ENCODE measurements at places on chromosomes 3 and 15.

DNA sequence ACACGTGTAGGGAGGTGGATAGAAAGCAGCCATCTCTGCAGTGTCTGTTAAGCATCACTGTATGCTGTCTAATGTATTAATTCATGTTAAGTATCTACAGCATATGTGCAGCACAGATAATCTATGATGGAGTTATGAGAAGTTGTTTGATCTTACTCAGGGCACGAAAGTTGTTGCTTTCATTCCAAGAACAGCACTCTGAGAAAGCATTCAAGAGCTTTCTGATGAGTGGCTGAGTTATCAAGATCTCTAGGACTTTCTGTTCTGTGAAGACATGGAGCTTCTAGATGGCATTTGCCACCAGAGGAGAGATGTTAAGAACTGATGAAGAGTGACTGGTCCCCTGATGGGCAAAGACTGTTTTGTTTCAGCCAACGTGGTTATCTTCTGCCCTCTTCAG is 22.6 kb upstream of the TPRG1 start:
- DNase-seq: no peak

DNA sequence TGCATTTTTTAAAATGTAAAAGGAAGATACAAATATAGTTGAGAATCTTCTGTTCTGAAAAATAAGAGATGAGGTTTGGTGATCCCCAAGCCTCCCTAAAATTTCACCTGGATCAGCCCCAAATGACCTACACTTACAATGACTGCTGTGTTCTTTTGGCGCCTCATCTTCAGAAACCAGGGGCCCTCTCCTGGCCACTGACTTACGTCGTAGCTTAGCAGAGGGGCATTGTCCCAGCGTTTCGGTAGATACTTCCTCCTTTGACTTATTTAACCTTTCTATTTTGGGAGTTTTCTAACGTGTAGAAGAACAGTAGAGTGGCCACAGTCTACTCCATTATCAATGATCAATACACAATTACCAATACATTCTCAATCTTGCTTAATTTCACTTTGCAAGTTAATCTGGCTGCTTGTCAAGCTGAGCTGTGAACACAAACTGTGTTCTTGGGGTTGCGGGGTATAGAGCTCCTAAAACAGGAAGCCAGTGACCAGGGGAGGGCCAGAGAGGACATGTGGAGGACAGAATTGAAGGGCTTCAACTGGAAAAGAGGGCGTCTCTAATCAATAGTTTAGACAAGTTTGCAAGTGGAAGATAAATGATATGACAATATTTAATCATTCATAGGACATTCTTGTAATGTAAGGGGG is 419.5 kb downstream of the LPP start:
- DNase-seq: no peak

- no peak for DNase-seq
These were observed 44.3 kb upstream of the UBE2E1 start for GRCh38 chr3:23761440-23761896.

GRCh38 chr3:160458151-160458550 is 8.6 kb upstream of the TRIM59 start:
- DNase-seq: no peak

DNA sequence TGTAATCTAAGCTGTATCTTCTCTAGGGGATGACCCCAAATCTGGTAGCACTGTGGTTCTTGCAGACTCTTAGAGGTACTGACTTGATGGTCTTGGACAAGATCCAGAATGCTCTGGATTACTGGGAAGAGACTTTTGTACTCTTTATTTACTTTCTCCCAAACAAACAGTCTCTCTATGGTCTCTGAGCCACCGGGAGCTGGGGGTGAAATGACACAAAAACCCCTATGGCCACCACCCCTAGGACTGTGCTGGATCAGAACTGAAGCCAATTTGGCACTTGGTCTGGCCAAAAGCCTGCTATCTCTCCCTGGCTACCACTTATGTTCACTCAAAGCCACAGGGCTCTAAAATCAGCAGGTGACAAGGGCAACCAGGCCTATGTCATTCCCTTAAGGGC is 50.2 kb upstream of the SI start:
- DNase-seq: no peak

GRCh38 chr3:153348457-153349107 is 186.6 kb downstream of the RAP2B start:
- no peak for DNase-seq

Data from muscle of back (tissue), 13 donors.